Left colon (tissue), 2 donors: ENCODE measurements at places on chromosomes 4 and X.

- no peak for DNase-seq
These were observed 10.7 kb downstream of the NAAA start for GRCh38 chr4:75930152-75930551.

GRCh38 chr4:113831457-113831856, 69.9 kb upstream of the CAMK2D start:
- DNase-seq = no peak

- no peak for DNase-seq
These were observed 181.5 kb downstream of the SLIT2 start for GRCh38 chr4:20433097-20433705.

DNA sequence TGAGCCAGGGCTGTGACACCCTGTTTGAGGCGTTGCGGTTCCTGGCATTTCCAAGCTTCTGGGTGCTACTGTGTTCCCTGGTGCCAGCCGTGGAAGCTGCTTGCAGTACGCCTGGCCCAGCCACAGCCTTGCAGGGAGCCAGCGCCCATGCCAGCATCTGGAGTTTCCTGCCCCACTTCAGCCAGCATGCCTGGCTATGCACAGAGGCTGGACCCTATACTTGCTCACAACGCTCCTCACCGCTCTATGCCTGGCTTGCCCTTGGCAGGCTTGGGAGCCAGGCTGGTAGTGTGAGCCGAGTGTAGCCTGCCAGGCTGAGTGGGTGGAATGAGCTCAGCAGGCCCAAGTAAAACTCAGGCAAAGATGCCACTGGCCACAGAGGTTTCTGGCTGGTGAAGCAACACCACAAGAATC, 22.4 kb downstream of the PRRG1 start:
- DNase-seq = no peak

- no peak for DNase-seq
These were observed 20.4 kb upstream of the RHOXF1 start for GRCh38 chrX:120136128-120136527.

DNA sequence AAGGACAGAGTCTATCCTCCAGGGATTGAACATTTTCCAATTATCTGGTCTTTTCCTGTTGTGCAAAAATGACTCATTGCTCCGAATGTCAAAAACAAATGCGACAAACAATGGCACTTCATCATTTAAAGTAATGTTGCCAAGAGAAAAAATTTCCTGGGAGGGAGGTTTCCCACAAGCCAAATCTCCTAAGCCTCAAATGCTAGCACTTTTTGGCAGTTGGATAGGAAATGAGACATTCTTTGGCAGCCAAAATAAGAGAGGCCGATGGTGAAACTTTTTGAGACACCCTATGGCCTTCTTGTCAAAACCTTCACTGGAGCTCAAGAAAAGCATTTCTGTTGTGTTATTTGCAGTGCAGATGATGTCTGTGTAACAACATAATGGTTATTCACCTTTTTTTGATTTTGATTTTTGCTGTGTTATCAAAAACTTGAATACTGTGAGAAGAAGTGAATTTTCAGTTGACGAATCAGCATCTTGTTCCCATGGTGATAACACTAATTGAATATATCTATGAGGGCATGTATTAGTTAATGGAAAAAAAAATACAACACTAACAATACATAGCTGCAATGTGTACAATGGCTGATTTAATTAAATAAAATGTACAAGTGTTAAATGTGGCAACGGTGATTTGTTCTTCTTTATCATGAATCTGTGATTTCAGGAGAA, 333.8 kb downstream of the ANK2 start:
- DNase-seq = no peak

GRCh38 chr4:55879224-55879623, 25.8 kb downstream of the EXOC1 start:
- no peak for DNase-seq

GRCh38 chrX:46957297-46957696, 45.1 kb downstream of the JADE3 start:
- no peak for DNase-seq

- DNase-seq = no peak
These were observed 105.6 kb downstream of the CBLL2 start for GRCh38 chrX:22378296-22378695.

GRCh38 chr4:32215277-32215676, 1495.1 kb downstream of the PCDH7 start:
- DNase-seq = no peak

DNA sequence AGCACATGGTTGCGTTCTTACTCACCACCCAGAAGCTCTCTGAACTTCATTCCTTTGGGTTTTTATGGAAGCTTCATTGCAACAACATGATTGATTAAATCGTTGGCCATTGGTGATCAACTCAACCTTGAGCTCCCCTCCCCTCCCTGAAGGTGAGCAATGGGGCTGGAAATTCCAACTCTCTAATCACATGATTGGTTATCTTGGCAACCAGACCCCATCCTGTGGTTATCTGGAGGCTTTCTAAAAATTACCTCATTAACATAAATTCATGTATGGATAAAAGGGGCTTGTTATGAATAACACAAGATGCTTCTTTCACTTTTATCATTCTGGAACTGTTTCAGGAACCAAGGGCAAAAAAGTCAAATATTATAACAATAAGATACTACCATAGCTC, 34.6 kb upstream of the NMU start:
- DNase-seq = no peak

GRCh38 chrX:108165383-108166111, 74.0 kb downstream of the ATG4A start:
- DNase-seq = peak; percentile 16

- no peak for DNase-seq
These were observed 109.5 kb upstream of the TEX13C start for GRCh38 chrX:125210146-125210545.

DNA sequence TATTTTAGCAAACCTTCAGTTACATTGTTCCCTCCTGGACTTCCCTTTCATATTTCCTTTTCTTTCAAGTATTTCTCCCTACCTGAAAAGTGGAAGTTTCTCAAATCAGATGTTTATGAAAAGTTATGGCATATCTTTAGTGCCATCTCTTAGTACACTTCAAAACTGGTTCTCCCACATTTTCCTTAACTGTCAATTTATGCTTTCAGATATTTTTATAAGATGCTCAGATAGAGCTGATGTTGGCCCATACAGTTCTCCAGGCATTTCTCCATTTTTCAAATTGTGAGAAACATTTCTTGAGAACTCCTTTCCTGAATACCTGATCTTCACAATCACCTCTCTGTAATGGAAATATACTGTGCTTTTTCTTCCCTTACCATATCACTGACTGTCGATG, 32.5 kb upstream of the AP1AR start:
- DNase-seq = no peak

- no peak for DNase-seq
These were observed 109.1 kb downstream of the ANAPC4 start for GRCh38 chr4:25486171-25486570.

- no peak for DNase-seq
These were observed 74.1 kb downstream of the DOCK11 start for GRCh38 chrX:118569676-118570075.

DNA sequence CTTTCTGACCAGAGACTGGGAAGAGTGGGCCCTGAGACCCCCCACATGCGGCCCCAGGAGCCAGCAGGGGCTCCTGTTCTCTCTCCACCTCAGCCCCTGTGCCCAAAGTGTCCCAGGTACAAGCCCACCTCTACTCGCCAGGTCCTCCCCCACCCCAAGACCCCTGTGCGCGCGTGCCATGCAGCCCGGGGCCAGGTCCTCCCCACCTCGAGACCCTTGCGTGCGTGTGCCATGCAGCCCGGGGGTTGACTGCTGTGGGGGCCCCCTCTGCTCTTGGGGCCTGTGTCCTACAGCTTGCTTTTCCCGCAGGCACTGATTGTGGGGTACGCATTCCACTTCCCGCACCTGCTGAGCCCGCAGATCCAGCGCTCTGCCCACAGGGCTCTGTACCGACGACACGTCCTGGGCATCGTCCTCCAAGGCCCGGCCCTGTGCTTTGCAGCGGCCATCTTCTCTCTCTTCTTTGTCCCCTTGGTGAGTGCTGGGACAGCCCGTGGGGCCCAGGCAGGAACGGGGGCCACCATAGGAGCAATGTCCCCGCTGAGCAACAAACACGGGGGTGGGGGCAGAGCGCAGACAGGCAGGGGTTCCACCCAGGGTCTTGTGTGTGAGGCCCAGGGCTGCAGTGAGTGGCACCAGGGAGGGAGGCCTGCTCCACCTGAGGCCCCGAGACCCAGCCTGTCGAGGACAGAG, 20.3 kb downstream of the DGKQ start:
- no peak for DNase-seq

- DNase-seq = no peak
These were observed 38.8 kb downstream of the MSN start for GRCh38 chrX:65706041-65706828.

DNA sequence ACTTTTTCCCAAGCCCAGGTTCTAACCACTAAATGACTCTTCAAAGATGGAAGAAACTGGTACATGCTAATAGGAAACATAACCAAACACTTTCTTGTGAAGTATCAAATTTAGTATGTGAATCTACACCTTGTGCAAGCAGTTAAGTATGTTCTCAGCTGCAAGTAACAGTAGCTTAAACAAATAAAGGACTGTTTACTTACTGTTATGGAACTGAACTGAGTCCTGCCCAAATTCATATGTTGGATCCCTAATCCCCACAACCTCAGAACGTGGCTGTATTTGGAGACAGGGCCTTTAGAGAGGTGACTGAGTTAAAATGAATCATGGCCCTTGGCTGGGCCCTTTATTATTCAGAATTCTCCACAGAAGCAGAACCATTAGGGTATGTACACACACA, 178.7 kb downstream of the KDR start:
- no peak for DNase-seq

DNA sequence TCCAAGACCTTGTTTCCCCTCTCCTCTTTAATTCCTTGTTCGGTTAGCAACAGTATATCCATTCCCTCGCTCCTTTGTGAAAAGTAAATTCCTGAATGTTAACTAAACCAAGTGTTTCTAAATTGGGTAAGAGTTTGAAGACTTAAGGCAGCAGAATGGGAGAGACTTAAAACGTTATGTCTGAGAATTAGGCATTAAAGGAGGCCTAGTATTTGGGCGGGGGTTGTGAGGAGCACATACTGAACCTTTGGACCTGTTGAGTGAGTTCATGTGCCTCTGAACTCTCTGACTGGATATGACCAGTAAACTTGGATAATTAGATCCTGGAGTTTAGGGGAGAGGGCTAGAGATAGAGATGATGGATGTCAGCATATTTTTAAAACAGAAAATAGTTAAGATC, 1.2 kb downstream of the MSMO1 start:
- no peak for DNase-seq

GRCh38 chr4:189113389-189113888, 827.2 kb upstream of the FRG1 start:
- no peak for DNase-seq

- no peak for DNase-seq
These were observed 60.8 kb downstream of the BRCC3 start for GRCh38 chrX:155132110-155132509.

- no peak for DNase-seq
These were observed 214.0 kb upstream of the SLIT2 start for GRCh38 chr4:20037745-20038144.

GRCh38 chr4:37338972-37339371, 94.4 kb downstream of the NWD2 start:
- no peak for DNase-seq

- no peak for DNase-seq
These were observed 21.9 kb upstream of the HERC6 start for GRCh38 chr4:88356771-88357170.

GRCh38 chr4:1277667-1278665, 11.7 kb upstream of the MAEA start:
- no peak for DNase-seq

DNA sequence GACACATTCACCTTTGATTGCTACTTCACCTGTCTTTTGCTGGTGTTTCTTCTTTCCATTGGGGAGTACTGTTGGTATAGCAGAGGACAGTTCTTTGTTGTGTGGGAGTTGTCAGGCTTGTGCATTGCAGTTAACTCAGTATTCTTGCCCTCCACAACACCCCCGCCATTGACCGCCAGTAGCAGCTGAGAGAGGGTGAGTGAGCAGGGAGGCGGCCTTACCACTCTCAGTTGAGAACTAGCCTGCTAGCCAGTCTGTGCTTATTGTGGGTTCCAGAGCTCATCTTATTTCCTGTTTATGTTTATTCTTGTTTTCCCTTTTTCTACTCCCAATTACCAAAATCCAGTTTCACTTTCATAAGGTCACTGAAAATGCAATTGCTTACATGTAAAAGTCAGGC, 52.2 kb downstream of the STIM2 start:
- no peak for DNase-seq

- no peak for DNase-seq
These were observed 126.5 kb downstream of the QDPR start for GRCh38 chr4:17385403-17385802.

GRCh38 chr4:53695540-53696463, 104.5 kb upstream of the LNX1 start:
- DNase-seq = no peak

DNA sequence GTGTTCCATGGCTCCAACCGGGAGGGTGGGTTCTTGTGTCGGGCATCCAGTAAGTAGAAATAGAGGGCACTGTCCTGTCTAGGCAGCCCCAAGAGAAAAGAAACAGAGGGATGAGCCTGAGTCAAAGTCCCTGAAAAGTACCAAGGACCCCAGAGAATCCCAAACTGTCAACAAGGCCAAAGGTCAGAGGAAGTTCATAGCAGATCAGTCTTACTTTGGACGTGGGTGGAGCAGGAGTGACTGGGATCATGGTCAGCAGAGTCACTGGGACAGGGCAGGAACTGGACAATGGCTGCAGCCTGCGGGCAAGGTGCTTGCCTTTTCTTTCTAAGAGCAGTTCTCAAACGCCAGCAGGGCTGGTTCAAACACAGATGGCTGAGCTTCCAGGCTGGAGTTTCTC, 17.3 kb downstream of the F11 start:
- no peak for DNase-seq

GRCh38 chr4:45409536-45409935, 683.2 kb upstream of the GNPDA2 start:
- DNase-seq = no peak

DNA sequence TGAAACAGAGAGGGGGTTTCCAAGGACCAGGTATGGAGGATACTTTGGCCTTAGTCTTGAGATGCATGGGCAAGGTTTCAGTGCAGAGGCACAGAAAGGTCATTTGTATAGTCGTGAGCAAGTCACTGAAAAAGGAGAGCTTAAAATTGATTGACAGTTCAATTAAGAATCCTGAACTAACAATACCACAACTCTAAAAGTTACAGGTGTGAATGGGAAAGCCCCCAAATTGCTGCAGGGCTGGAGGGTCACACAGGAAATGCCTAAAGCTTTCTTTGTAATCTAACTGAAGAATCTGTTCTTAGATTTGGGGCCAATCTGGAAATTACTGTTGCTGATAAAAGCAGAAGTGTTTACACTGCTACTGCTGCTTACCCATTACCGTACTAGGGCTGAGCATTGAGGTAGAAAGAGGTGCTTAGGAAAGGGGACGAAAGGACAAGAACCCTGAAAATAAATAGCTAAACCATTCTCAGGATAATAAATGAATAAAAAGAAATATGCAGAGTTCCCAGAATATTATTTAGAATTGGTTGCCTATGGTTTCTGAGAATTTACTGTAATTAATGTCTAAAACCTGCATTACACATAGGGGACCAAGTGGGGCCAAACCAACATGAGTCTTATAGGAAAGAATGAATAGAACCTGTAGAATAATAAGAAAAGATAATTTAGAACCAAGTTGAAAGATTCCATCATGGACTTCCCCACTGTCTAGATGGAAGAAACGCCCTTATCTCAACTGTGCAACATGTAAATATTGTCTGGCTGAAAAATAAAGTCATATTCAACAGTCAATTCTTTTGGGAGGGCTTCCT, 91.9 kb upstream of the PPP1R2C start:
- no peak for DNase-seq

- DNase-seq = no peak
These were observed 52.7 kb upstream of the FTHL17 start for GRCh38 chrX:31124536-31124935.

GRCh38 chr4:76725039-76725438, 172.9 kb downstream of the SOWAHB start:
- DNase-seq = no peak

GRCh38 chrX:73525928-73526690, 36.9 kb upstream of the CHIC1 start:
- no peak for DNase-seq
